ENCODE measurements at places on chromosomes 6 and 20.

- DNase-seq, result no peak
Measured at GRCh38 chr6:112443179-112444065, 96.3 kb downstream of the RFPL4B start.

- no peak for DNase-seq
Measured at GRCh38 chr6:53546281-53546680, 1.4 kb upstream of the GCLC start.

DNA sequence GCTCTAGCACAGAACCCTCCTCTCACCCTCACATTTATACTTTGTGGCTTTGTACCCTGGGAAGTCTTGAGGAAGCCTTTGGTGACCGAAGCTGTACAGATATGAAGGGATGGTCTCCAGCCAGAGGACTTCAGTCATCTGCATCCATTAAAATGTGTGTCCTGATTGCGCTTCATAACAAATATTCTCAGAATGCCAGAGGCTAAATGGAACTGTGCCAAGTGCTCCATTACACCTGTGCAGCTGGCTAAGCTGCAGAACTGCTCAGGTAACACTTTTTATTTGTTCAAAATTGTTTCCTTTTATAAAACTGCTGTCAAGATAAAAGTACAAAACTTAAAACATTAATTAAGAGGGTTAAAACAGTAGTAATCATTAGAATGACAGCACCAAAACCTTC lies 22.3 kb downstream of the TPBG start:
- DNase-seq, result no peak

- DNase-seq, result no peak
Measured at GRCh38 chr6:71496018-71496721, 207.6 kb downstream of the OGFRL1 start.

DNA sequence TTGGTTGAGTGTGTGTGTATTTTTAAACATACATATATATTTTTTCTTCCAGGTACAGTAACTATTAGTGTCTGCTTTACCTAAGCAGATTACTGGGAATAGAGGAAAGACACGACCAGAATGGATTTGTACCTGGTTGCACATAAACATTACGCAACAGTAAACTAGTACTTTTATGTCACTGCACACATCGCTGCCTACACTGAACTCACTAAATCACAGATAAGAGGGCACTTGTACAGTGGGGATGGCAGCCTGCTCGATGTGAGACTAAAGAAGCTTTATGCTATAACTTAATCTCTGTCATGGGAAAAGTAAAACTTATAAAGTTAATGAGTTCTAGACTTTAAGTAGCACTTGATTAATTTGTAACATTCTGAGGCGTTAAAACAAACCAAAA lies 89.5 kb upstream of the SIM1 start:
- no peak for DNase-seq

GRCh38 chr20:57394121-57395082 lies 3.2 kb downstream of the RBM38 start:
- DNase-seq, result peak; percentile 85

DNA sequence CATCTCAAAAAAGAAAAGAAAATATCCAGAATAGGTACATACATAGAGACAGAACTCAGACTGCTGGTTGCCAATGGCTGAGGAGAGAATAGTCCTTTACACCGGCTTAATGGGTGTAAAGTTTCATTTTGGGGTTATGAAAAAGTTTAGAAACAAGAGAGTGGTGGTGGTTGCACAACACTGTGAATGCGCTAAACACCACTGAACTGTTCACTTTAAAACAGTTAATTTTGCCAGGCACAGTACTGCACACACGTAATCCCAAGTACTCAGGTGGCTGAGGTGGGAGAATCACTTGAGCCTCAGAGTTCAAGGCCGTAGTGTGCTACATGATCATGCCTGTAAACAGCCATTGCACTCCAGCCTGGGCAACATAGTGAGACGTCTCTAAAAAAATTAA lies 7.6 kb downstream of the ILRUN start:
- no peak for DNase-seq

DNA sequence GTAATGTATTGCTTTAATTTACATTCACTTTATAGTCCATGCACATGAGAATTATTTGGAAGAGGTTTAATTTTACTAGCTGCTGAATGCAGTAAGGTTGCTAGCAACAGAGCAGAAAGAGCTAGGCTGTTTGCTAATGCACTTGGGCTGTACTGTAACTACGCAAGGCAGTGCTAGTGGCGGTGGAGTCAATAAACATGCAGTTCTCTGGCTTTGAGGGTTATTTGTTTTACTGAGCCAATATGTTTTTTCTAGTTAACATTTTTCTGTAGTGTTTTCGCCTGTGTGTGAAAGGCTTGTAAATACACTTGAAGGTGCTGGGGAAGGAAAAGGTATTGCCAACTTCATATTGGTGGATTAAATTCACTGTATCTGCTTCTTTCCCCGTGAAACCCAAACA lies 112.8 kb downstream of the BTBD3 start:
- DNase-seq, result no peak

DNA sequence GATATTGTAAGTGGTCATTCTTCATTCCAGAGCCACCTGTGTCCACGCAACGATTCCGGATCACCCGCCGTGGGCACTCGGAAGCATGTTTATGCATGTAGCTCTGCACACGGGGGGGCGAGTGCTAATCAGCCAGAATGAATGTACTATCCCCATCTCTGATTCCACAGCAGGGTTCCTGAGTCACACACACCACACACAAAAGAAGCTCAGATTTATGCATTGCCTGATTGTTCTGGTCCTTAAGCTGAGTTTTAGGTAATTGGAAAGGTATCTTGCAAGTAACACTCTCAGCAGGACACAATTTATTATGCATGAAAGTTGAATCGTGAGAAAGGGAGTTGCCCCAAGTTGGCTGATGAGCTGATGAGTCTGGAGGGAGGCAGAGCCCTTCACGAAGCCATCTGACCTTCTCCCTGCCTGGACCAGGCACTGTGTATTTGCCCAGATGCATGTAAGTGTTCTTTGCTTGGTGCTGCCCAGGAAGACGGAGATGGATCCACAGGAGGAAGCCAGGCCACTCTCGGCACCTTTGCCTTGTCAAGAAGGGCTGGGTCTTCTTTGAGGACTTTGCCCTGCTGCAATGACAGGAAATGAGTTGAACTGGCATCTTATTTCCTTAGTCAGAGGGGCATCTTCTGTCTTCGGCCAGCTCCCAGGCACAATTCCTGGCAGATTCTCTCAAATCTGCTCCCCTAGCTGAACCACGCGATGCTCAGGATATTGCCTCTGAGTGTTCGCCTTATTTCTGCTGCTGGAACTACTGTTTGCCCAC lies 141.1 kb downstream of the SYNDIG1 start:
- DNase-seq, result no peak

Measured in posterior cingulate gyrus (tissue), 11 donors.